CD4-positive, alpha-beta T cell treated with Interleukin-17A for 1 hour (primary cell): ENCODE measurements at places on chromosomes 12 and 14.
A peak's percentile ranks its signal among the peaks of the same experiment; 100 is the strongest.

- no peak for DNase-seq
Measured at GRCh38 chr12:27635349-27635972, 60.8 kb upstream of the REP15 start.

DNA sequence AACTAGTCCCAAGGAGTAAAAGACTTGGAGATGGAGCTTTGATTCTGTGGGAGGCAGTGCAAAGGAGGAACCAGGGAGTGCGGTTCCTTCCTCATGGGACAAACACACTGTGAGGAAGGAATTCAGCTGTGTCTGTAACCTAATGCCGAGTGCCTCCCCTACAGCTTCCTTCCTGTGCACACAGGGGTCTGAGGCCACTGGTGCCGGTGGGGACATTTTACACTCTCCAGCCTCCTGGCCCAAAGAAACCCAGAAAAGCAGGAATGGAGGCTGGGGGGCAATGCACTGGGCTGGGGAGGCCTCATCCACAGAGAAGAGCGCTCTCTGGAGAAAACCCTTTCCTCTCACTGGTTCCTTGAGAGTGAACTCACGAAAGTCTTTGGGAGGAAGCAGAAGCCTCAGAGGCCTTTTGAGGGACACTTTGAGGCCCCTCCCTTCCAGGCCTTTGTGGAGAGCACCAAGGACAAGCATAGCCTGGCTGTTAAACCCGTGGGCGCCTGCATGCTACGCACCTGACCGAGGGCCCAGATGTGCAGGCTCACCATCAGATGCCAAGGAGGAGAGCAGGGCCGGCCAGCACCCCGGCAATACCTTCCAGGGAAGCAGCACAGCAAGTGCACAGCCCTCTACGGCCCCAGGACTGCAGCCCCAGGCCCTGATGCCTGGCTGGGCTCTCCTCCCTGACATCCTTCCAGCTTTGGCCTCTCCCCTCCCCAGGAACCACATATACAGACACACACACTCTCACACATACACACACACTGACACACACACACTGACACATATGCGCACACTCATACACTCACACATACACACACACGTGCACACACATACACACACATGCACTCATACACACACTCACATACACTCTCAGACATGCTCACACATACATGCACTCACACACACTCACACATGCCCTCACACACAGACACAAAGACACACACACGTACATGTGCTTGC, 52.0 kb downstream of the NFKBIA start:
- DNase-seq, result no peak

- DNase-seq, result no peak
Measured at GRCh38 chr12:128259556-128260070, 7.4 kb upstream of the TMEM132C start.

DNA sequence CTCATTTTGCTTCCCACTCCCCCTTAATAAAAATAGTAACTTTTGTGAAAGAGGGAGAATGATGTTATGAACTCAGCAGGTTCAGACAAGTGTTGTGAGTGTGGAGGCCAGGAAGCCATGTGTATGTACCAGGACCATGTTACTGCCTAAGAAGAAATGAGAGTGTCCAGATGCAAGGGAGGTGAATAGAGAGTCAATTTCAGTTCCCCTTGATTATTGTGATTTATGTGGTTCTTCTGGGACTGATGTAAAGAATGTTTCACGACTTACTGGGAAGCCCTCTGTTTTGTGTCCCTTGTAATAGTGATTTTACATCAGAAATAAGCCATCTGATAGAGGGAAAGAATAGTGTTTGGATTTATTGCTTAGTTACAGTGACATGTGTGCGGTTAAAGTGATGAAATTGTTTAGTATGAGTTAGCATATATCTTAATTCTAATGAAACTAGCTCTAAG, 32.5 kb downstream of the FBXO34 start:
- peak; percentile 11 for DNase-seq

GRCh38 chr12:91877456-91878235, 268.0 kb downstream of the BTG1 start:
- DNase-seq, result peak; percentile 85

GRCh38 chr14:97748616-97749015, 951.4 kb downstream of the VRK1 start:
- no peak for DNase-seq

DNA sequence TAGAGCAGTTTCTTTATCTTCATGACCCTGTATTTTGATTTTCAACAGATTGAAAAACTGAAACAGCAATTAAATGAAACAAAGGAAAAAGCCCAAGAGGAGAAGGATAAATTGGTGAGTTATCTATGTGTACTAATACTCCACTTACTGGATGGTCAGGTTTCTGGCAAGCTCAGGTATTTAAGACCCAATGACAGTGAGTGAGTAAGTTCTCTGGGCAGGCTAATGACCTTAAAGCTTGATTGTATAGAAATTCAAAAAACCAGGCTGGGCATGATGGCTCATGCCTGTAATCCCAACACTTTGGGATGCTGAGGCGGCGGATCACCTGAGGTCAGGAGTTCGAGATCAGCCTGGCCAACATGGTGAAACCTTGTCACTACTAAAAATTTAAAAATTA, 10.0 kb downstream of the BBOF1 start:
- no peak for DNase-seq

- no peak for DNase-seq
Measured at GRCh38 chr12:25771476-25771875, 187.0 kb upstream of the RASSF8 start.

- no peak for DNase-seq
Measured at GRCh38 chr12:117538032-117538690, 176.7 kb upstream of the NOS1 start.

DNA sequence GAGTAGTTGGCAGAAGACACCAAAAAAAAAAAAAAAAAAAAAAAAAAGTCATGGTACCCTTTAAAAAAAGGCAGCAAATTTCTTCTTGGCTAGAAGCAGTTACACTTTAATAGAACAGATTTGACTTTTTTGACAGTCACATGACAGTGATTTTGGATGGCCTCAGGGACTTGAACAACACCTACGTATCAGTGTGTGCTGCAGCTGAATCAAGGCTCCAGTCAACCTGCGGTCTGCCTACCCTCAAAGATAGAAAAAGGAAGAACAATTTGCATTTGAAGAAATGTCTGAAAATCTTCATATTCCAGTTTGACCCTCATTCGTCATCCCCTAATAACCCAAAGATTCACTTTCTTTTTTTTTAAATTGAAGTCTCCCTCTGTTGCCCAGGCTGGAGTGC, 53.9 kb downstream of the MDM2 start:
- no peak for DNase-seq

GRCh38 chr12:1357711-1358110, 236.7 kb downstream of the FBXL14 start:
- no peak for DNase-seq

GRCh38 chr12:75876832-75877762, 154.5 kb downstream of the PHLDA1 start:
- DNase-seq, result no peak
